Osteoblast (primary cell): ENCODE measurements at places on chromosomes 3 and 15. TPM values are rescaled to one million over a fixed set of nuclear protein-coding genes. Genes with fewer than 3 reads are reported as not detected.
A peak's percentile ranks its signal among the peaks of the same experiment; 100 is the strongest.

- H3K4me3 ChIP-seq = no peak overlapping the region
- H3K27me3 ChIP-seq = no peaks in the 10 kb centered on the region
- H3K27ac ChIP-seq = no peak overlapping the region
- peaks cover 8% of the 10 kb centered on the region for H3K4me1 ChIP-seq
Observed at GRCh38 chr3:194547042-194547441, 60.2 kb upstream of the ATP13A3 start.

DNA sequence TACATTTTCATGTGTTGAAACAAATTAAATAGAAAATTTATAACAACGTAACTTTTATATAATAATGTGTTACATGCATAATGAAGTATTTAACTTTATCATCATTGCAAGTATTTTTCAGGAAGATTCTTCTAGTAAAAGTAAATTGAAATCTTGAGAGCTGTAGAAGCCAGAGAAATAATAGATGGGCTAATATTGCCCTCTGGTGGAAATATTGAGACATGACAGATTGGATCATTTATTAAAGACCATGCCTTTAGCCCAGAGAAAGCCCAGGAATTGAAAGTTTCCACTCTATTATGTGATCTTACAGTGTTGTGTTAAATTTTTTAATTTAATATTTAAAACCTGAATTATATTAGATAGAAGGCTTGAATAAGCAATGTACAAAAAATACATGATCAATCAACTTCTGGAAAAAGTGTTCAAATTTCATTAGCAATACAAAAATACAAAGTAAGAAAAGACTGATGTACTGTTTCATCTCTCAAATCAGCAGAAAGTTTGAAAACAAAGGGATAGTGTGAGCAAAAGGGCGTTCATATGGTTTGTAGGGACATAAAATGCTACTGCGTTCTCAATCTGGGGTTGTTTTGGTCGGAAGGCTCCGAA lies 52.7 kb upstream of the SPTSSB start:
- H3K4me1 ChIP-seq = no peaks in the 10 kb centered on the region
- H3K36me3 ChIP-seq = no peaks in the 10 kb centered on the region

DNA sequence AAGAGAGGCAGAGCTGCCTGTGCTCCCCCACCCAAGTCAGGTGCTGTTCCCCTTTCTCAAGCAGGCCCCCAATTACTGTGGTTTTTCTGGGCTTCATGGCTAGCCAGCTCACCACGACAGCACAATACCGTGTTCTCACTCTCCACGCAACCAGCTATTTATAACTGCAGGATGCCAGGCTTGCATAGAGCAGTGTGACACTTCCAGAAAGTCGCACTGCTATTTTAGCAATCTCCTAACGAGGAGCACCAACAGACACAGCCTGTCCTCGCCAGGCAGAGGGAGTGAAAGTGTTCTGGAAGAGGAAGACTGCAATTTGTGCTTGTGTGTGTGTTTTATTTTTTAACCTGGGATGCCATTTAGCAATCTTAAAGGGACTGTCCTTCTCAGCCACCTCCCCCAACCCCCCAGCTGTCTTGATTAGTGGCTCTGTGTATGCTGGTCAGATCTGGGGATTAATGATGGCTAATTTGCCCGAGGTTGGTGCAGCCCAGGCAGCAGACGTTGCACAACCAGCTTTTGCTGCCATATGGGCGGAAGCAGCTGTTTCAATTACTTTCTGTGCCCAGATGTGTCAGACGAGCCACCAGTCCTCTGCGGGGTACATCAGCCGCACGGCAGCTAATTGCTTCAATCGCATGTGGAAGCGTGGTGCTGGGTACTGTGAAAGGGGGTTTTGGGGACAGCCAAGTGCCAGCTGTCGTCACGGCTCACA lies 268.0 kb upstream of the ARRDC4 start:
- no peaks in the 10 kb centered on the region for H3K36me3 ChIP-seq
- H3K27ac ChIP-seq = no peak overlapping the region
- H3K27me3 ChIP-seq = no peaks in the 10 kb centered on the region
- H3K4me3 ChIP-seq = no peak overlapping the region
- no peaks in the 10 kb centered on the region for H3K4me1 ChIP-seq
- DNase-seq = no peak

DNA sequence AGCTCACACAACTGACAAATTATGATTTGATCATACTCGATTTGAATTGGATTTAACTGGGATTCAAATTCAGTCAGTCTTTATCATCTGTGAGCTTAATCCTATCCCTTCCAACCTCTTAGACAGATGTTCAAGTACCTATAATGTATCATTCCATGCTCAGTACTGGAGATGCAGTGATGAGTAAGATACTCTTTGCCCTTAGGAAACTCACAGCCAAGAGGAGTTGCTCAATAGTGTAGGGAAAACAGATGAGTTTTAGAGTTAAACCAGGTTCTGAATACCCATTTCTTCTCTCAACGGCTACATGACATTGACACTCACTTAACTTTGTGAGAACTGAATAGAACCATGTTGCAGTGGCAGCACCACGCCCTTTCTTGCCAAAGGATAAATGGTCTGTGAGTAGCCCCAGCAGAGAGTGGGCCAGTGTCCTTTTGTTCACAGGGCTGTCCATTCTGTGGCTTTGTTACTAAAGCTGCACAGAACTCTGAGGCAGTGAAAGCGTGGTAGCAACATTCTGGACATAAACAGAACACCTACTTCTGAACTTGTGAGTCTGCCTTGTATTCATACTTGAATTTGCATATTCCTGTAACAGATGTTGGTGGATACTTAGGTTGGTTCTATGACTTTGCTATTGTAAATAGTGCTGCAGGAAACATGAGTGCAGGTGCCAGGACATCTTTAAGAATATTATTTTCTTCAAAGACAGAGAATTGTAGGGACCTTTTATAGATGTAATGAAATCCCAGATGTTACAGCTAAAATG lies 91.6 kb downstream of the RASA2 start:
- H3K27ac ChIP-seq = no peak overlapping the region
- H3K4me1 ChIP-seq = no peaks in the 10 kb centered on the region
- H3K27me3 ChIP-seq = no peaks in the 10 kb centered on the region
- H3K36me3 ChIP-seq = peaks cover 42% of the 10 kb centered on the region
- H3K4me3 ChIP-seq = no peak overlapping the region

GRCh38 chr3:67329358-67329757 lies 325.1 kb downstream of the SUCLG2 start:
- DNase-seq = no peak
- H3K36me3 ChIP-seq = no peaks in the 10 kb centered on the region
- no peak overlapping the region for H3K4me3 ChIP-seq
- H3K4me1 ChIP-seq = no peaks in the 10 kb centered on the region

- no peak overlapping the region for H3K27ac ChIP-seq
- H3K4me1 ChIP-seq = no peaks in the 10 kb centered on the region
- no peaks in the 10 kb centered on the region for H3K27me3 ChIP-seq
Observed at GRCh38 chr3:112409041-112409440, 76.1 kb downstream of the CD200 start.

DNA sequence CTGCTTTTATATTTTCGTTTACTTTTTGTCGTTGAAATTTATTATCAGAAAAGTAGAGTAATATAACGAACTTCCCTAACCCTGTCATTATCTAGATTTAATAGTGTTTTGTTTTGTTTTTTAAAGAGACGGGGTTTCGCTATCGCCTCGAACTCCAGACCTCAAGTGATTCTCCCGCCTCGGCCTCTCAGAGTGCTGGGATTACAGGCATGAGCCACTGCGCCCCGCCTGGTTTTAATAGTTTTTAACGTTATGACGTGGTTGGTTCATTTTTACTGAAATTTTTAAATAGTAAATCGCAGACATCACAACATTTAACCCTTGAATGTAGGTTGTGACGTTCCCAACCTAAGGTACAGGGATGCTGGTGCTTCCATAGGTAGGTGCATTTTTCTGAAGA lies 1.0 kb downstream of the NGRN start:
- H3K27ac ChIP-seq = peak overlapping the region; percentile 93
- no peak for DNase-seq
- H3K4me1 ChIP-seq = peaks cover 33% of the 10 kb centered on the region
- peak overlapping the region; percentile 95 for H3K4me3 ChIP-seq
- H3K27me3 ChIP-seq = no peaks in the 10 kb centered on the region

- no peaks in the 10 kb centered on the region for H3K27me3 ChIP-seq
- H3K4me1 ChIP-seq = peaks cover 27% of the 10 kb centered on the region
- no peaks in the 10 kb centered on the region for H3K36me3 ChIP-seq
- DNase-seq = no peak
- peak overlapping the region; percentile 74 for H3K27ac ChIP-seq
- H3K4me3 ChIP-seq = peak overlapping the region; percentile 77
Observed at GRCh38 chr15:41661078-41661517, 893 bp downstream of the MGA start.

- H3K27ac ChIP-seq = peak overlapping the region; percentile 15
- DNase-seq = peak; percentile 90
- H3K4me3 ChIP-seq = peak overlapping the region; percentile 91
- no peaks in the 10 kb centered on the region for H3K27me3 ChIP-seq
- peaks cover 16% of the 10 kb centered on the region for H3K36me3 ChIP-seq
Observed at GRCh38 chr15:84633311-84634227, 20.5 kb downstream of the WDR73 start.

DNA sequence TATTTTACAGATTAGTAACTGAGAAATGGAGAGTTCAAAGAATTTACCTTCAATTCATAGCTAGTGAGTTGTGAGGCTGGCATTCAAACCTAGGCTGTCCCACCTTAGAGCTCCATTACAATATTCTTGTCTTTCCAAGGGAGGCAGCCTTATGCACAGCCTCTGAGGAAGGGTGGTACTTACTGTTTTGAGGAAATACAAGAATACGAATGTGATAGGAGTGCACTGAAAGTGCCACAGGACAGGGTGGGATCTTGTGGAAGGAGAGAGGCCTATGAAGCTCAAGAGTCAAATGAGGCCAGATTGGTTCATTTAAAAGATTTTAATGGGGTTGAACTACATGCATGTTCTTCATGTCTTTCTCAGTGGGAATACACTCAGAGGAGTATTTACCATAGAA lies 86.3 kb downstream of the ARIH1 start:
- no peaks in the 10 kb centered on the region for H3K4me1 ChIP-seq
- H3K36me3 ChIP-seq = peaks cover 32% of the 10 kb centered on the region
- no peaks in the 10 kb centered on the region for H3K27me3 ChIP-seq
- no peak for DNase-seq

DNA sequence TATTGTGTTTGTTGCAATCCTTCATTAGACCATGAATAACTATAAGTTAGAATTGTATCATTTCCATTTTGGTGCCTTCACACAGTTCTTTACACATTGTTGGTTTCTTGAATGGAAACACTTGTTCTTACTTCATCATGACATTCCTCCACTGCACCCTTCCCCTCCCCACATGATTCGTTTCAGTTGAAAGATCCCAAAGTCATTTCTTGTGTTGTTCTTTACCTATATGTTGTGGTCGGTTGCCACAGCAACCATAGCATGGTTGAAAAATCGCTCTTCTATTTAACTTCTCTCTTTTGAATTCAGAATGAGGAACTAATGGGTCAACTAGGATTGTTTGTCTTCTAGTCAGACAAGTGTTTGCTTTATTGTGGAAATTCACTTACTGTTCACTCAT lies 103.3 kb downstream of the IL1RAP start:
- no peaks in the 10 kb centered on the region for H3K4me1 ChIP-seq
- H3K27me3 ChIP-seq = no peaks in the 10 kb centered on the region
- no peak overlapping the region for H3K4me3 ChIP-seq
- DNase-seq = no peak
- no peaks in the 10 kb centered on the region for H3K36me3 ChIP-seq

GRCh38 chr3:51357856-51358255 lies 27.2 kb upstream of the MANF start:
- H3K4me1 ChIP-seq = no peaks in the 10 kb centered on the region
- no peak for DNase-seq
- no peaks in the 10 kb centered on the region for H3K36me3 ChIP-seq
- H3K4me3 ChIP-seq = no peak overlapping the region
- H3K27me3 ChIP-seq = no peaks in the 10 kb centered on the region

GRCh38 chr15:100524326-100524725 lies 4.4 kb downstream of the CERS3 start:
- DNase-seq = no peak
- H3K4me3 ChIP-seq = no peak overlapping the region
- no peaks in the 10 kb centered on the region for H3K36me3 ChIP-seq

GRCh38 chr15:101492766-101493692 lies 3.5 kb upstream of the PCSK6 start:
- DNase-seq = peak; percentile 92
- H3K4me3 ChIP-seq = no peak overlapping the region
- peaks cover 36% of the 10 kb centered on the region for H3K27me3 ChIP-seq
- H3K27ac ChIP-seq = no peak overlapping the region

DNA sequence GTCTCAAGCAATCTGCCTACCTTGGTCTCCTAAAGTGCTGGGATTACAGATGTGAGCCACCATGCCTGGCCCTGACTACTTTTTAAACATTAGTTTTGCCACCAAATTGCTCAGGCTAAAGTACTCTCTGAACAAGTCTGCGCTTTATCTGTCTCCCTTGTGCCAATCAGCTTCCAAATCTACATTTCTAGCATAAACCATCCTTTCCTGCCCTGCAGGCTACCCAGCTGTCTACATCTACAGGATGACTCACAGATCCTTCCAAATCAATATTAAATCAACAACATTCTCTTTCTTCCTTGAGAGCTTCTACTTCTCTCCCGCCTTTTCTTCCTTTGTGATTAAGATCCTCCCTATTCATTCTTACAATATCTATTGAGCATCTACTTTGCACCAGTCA lies 16.0 kb upstream of the ATOSA start:
- H3K36me3 ChIP-seq = no peaks in the 10 kb centered on the region
- no peak for DNase-seq
- no peak overlapping the region for H3K27ac ChIP-seq
- no peaks in the 10 kb centered on the region for H3K4me1 ChIP-seq
- H3K27me3 ChIP-seq = no peaks in the 10 kb centered on the region

DNA sequence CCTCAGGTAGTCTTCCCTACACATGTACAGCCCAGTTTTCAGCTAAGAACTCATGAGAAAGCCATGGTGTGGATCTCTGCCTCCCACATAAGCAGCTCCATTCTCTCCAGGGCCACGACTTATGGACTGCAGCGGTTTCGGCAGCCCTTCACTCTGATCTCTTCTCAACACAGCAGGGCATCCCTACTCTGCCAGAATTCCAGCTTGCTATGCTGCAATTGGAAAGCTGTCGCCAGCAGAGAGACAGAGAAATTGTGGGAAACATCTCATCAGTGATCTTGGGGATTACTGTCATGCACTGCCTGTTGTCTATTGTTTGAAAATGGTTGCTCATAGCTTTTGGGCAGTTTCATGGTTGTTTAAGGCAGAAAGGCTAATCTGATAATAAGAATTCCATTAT lies 11.9 kb upstream of the BLM start:
- no peak overlapping the region for H3K27ac ChIP-seq
- DNase-seq = no peak
- H3K27me3 ChIP-seq = no peaks in the 10 kb centered on the region
- H3K4me3 ChIP-seq = no peak overlapping the region
- no peaks in the 10 kb centered on the region for H3K4me1 ChIP-seq

GRCh38 chr3:183548262-183548769 lies 7.2 kb downstream of the KLHL6 start:
- H3K4me3 ChIP-seq = no peak overlapping the region
- no peaks in the 10 kb centered on the region for H3K36me3 ChIP-seq
- H3K4me1 ChIP-seq = peaks cover 6% of the 10 kb centered on the region
- H3K27ac ChIP-seq = no peak overlapping the region
- peak; percentile 95 for DNase-seq

UBE2E1 gene
- 89.0 and 98.1 TPM in 2 replicates for total RNA-seq

PRICKLE2 gene
- 18.8 and 25.0 TPM in 2 replicates for total RNA-seq

GCSAM gene
- total RNA-seq = under 0.01 and 0.36 TPM in 2 replicates

PIERCE2 gene
- 3.6 and 5.3 TPM in 2 replicates for total RNA-seq

SAMD7 gene
- total RNA-seq = not detected in 2 replicates

OPA1 gene
- total RNA-seq = 77.4 and 87.2 TPM in 2 replicates

OR5K2 gene
- total RNA-seq = not detected in 2 replicates

MAGEF1 gene
- 18.8 and 22.1 TPM in 2 replicates for total RNA-seq

RPP25 gene
- total RNA-seq = 6.2 and 6.9 TPM in 2 replicates
